Stimulated activated CD4-positive, alpha-beta T cell treated with anti-CD3 and anti-CD28 coated beads, Interleukin-1b, Interleukin-23, amount 100 ng/mL, for 1 hour (primary cell): ENCODE measurements at places on chromosomes 3 and 15.

DNA sequence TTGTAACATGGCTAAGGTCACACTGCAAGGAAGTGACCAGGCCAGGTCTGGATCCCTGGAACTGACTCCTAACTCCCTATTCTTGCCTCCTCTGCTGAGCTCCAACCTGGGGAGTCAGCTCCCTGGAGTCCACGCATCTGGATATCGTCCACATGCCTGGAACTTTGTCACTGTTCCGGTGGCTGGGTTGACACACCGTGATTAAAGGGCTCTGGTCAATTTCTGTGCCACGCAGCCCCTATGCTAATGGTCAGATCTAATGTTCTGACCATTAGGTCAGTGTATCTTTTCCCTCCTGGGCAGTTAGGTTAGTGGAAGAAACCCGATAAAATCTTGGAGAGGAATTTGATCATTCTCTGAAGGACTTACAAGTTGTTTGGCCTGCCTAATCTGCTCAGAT is 1.6 kb upstream of the TPM1 start:
- DNase-seq: no peak

DNA sequence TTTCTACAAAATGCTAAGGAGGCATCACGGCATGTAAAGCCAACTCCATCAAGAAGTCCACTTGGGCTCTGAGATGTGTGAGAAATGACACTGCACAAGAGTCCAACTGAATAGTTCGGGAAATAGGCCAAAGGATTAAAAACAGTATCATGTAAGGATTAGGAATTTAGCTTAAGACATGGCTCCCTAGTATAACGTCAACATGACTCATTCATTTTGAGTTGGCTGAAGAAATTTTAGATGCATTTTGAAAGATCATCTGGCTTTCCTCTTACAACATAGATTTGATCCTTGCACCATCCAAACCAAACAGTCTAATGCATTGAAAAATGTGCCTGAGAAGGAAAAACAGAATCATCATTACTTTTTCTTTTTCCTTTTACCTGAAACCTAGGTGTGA is 109.3 kb upstream of the MME start:
- DNase-seq: no peak

- no peak for DNase-seq
Measured at GRCh38 chr3:168417016-168417415, 321.3 kb upstream of the GOLIM4 start.

DNA sequence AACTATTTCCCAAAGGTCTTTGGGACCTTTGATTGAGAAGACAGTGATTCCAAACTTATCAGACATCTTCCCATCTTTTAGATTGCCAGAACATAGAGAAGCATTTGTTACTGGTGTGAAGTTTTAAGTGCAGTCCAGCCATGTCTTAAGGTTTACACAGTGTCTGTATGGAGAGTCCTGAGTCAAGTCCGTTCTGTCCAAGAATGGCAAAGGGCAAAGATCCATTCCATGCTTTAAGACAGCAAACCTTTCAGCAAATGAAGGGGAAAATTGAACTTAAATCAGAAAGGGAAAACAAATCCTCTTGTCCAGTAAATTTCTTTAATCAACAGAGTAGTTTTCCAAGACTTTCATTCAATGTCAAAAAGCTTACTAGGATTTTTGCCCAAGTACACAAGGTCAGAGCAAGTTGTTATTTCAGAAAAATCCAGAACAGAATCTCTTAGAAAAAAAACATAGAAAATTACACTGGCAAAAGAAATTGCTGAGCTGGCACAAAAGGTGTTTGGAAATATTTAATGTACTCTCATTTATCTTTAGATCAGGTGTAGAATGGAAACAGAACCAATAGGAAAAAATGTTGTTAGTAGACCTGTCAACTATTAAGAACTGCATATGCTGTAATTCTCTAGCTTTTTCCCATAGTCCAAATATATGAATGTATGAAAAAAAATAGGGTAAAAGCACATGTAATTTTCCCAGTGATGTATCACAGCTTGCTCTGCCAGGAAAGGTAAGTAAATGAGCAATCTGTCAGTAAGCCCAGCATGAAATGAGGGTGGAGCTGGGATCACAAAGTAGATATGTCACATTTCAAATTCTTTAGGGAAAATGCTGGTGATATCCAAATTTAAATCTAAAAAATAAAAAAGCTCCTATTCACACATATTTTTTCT is 1099.9 kb downstream of the TUSC7 start:
- no peak for DNase-seq

DNA sequence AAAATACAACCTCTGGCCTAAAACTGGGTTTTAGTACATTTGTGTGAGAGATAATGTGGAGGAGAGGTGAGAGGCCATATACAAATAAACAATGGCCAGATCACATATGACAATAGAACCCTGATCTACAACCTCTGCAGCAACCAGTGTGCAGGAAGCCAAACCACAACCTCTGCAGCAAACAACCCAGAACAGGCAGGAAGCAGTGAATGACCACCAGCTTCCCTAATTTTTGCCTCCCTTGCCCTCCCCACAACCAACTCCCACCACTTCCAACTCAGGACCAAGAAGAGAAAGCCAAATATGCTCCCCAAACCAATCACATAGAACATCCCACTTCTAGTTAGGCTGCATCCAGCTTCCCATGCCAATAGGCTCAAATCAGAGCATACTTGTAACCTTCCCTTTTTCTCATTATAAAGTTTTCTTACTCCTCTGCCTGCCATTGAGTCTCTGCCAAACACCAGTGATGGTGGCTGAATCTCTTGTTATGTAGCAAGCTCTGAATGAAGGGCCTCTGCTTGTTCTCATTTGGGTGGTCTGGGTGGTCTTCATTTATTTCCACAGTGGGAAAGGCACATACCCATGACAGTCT is 102.6 kb upstream of the GAP43 start:
- DNase-seq: no peak

GRCh38 chr15:81962482-81962881 is 83.3 kb downstream of the MEX3B start:
- DNase-seq: no peak

GRCh38 chr3:61055447-61055846 is 195.8 kb downstream of the FHIT start:
- no peak for DNase-seq

- no peak for DNase-seq
Measured at GRCh38 chr3:139689708-139690228, 12.0 kb upstream of the NMNAT3 start.

DNA sequence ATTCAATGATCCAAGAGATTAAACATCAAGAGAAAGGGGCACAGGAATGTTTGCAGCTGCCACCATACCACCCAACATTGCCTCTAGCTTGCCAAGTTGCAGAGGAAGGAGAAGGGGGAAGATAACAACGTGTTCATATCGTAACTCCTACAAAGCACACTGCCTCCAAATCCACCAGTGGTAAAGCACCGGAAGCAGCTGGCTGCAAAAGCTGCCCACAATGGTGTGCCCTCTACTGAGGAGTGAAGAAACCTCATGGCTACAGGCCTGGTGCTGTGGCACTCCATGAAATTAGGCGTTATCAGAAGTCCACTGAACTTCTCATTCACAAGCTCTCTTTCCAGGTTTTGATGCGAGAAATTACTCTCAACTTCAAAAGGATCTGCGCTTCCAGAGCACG is 263.9 kb upstream of the STT3B start:
- no peak for DNase-seq

DNA sequence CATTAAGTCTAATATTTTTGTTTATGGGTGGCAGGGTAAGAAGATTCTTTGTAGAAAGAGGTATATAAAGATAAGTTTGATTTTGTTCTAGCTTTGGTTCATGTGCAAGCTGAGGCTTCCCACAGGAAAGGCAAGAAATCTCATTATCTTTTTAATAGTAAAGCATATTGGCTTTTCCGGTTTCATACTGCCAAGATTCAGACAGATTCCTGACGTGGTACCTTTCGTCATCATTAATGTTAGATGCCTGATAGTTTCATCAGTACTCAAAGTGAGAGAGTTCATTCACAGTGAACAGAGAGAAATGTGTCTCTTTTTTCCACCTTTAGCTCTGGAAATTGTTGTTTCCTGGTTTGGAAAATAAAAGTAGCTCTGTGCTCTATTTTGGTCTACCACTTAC is 16.5 kb downstream of the TPM1 start:
- DNase-seq: no peak
